ENCODE measurements at places on chromosomes 5 and 9.

DNA sequence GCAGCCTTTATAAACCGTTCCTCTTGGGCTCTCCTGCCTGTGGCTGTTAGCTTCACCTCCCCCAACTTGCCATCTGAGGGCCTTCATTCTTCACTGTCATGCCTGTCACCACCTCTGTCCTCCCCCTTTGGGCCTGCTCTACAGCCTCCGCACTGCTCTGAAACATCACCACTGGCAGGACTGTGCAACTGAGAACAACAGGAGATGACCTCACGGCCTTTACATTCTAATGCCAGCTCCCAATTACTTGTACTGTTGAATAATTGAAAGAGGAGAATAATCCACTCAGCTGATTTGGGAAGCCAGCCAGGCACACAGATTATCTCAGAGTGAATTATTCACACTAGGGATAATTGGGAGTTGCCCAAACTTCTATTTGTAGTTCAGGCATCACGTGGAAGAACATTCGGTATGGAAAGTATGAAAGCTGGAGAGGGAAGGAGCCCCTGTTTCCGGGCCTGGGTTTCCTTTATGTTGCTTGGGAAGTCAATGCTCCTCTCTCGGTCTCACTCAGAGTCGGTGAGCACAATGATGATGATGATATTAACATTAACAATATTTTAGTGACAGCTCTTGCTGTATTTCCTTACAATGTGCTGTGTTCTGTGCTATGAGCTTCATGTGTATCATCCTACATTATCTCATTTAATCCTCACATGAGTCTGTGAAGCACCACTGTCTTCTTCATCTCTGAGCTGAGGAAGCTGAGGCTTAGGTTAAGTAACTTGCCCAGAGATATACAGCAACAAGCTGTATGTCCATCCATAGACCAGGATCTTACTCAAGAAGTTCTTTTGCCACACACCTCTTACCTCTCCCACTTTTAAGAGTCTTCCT lies 99.3 kb upstream of the LRRTM2 start:
- DNase-seq: peak; percentile 73

DNA sequence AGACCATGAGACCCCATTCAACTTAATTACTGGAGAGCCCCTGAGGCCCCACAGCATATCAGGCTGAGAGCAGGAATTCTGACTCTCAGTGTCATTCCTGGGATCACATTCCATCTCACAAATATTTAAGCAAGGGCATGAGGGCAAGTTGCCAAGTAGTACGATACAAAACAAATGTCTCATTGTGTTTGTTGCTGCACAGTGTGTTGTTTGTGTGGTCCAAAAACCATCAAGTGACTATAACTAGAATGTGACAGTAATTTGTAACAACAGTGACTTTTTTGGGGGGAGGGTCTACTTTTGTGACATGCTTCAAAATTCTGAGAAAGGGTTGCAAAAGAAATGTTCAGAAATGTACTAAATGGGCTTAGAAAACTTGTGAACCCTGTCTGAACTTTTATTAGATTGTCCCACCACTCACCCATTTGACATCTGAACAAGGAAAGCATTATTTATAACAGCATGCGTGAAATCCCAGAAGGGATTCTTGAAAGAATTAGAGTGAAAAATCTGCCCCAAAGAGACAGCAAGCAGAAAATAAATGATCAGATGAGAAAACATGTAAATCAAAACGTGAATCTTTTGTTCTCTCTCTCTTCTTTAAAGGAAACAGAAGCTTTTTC lies 347.0 kb downstream of the NTRK2 start:
- no peak for DNase-seq

DNA sequence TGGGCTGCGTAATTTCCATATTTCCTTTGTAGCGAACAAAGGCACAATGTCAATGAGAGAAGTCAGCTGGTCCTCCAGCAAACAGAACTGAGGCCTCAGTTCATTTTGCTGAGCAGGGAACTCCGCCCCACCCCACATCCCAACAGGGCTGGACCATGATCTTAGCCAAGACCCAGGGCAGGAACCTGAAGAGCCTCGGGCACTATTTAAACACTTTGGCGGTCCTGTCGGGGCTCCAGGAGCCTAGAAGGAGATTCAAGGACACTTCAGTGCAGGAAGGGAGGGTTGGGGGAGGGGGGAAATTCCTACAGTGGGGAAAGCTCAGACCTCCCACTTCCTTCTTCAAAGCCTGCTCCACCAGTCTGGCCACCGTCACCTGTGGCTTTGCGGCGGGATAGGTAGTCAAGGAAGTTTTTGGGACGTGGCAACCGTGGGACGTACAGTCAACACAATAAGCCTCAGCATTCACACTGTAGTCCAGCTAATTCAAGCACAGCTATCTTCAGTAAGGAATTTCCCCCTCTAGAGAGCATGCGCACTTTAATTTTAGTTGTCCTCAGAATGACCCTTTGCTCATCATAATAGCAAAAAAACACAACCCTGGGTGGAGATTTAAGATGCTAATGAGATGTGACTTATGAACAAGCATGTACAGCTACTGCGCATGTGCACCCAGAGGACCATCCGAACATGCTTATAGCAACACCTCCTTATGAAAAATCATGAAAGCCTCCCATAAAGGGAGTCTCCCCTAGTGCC lies 30.9 kb downstream of the S1PR3 start:
- DNase-seq: no peak

DNA sequence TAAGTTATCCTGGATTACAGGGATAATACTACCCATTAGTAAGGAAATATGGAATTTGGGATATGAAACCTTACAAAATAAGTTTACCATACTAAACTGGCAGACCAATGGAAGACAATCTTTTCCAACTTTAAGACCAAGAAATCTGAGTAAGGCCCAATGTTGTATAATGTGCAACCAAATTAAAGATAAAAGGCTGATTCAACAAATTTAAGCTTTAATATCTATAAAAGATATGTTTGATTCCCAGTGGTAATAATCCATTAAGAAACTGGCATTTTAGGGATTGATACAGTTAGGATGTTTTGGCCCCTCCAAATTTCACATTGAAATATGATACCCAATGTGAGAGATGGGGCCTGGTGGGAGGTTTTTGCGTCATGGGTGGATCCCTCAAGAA lies 66.6 kb downstream of the DROSHA start:
- DNase-seq: no peak

DNA sequence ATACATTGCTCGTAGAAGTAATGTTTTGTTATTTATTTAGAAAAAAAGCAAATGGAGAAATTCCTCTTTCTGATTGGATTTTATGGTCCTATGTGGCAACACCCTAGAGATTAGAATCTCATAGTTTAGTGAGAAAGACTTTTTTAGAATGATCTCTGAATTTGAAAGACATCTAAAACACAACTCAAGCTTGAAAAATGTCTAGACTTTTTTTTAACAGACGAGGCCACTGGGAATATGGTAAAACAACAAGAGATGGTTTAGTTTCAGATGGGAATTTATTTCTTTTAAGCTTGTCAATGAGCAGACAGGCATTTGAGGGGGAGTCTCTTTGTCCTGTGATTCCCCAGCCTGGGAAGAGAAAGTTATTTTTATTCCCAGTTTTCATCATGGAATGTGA lies 122.1 kb downstream of the NTRK2 start:
- DNase-seq: no peak

GRCh38 chr5:123112196-123112595 lies 23.2 kb downstream of the PRDM6 start:
- peak; percentile 9 for DNase-seq

DNA sequence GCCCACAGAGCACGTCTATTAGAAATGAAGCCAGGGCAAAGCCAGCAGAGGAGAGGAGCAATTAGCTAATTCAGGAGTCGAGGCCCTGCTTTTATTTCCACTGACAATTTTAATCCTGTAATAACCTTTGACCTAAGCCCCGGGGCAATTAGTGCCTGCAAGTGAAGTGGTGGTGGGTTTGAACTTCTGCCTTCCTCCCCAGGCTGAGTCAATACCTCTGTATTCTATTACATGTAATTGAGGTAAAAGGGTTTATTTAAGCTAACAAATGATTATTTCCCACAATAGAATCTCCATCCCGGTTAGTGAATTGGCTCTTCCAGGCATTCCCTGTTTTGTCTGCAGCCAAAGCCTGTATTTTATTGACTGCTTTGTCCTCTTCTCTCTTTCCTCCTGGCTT lies 49.9 kb downstream of the FGF18 start:
- peak; percentile 83 for DNase-seq

- peak; percentile 22 for DNase-seq
Measured at GRCh38 chr5:122077366-122078115, 518 bp downstream of the LOX start.

- no peak for DNase-seq
Measured at GRCh38 chr9:128611600-128612394, 44.9 kb downstream of the DYNC2I2 start.

DNA sequence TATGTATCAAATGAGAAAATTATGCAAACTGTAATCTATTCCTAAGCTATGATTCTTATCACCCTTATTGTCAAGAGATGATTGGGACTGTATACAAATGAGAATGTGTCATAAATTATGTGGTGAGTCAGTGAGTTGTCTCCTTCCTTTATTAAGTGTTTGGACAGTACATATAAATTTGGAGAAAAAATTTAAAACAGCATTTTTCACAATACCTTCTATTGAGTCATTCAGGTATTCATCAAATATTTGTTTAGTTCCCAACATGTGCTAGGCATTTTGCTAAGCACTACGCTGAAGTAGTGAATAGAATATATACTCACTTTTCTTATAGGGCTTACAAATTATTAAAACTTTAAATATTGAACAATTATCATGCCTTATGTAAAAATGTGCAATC lies 36.3 kb upstream of the PTPRD start:
- DNase-seq: no peak

GRCh38 chr9:19517202-19517942 lies 108.6 kb downstream of the ACER2 start:
- peak; percentile 26 for DNase-seq

DNA sequence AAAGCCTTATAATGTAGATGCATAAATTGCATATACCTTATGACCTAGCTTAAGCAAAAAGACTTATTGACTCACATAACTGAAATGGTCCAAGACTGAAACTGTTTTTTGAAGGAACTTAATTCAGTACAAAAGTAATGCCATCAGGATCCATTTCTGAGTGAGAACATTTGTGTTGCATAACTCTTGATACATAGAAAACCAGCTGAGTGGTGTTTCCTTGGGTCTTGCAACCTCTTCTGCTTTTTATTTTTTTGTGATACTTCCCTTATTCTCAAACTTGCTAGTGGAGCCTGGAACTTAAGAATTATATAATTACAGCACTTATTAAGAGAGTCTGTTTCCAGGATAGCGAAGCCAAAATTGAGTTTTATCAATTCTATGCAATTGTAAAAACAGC lies 272.0 kb downstream of the MAN2A1 start:
- DNase-seq: no peak

DNA sequence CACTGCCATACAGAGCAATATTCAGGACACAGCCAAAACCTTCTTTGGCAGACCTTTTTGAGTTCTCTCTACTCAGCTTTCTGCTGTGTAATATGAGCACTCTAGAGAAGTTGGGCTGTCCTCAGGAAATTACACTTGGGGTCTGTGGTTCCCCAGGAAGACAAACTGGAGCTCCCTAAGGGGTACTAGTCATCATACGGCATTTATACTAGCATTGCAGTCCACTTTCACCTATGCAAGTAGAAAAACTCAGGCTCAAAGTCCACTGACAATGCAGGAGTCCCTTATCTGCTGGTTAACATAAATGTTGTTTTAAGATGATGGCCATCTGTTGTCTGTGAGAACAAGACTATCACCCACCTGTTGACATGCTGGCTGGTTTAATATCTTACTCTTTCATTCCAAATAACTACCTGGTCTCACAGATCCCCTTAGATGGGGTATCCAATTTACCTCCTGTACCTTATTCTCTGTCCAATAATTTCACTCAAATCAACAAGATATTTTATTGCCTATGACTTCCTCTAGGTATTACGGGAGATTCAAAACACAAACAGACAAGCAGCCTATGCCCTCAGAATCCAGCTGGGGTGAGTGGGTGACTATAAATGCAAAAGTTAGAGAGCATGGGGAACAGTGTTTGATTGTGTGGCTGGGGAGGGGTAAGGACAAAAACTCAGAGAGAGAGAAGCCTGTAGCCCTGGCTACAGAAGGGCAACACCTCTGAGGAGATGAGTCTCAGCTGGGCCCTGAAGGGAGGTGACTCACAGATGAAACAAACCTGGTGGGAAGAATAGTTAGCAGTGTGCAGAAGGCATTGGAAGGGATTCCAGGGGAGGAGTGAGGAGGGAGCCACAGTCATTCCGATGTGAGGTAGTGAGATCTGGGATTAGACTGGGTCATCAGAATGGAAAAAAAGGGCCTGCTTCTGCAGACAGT lies 10.2 kb downstream of the DOCK8 start:
- no peak for DNase-seq

- no peak for DNase-seq
Measured at GRCh38 chr5:128007939-128008338, 75.6 kb upstream of the SLC12A2 start.

DNA sequence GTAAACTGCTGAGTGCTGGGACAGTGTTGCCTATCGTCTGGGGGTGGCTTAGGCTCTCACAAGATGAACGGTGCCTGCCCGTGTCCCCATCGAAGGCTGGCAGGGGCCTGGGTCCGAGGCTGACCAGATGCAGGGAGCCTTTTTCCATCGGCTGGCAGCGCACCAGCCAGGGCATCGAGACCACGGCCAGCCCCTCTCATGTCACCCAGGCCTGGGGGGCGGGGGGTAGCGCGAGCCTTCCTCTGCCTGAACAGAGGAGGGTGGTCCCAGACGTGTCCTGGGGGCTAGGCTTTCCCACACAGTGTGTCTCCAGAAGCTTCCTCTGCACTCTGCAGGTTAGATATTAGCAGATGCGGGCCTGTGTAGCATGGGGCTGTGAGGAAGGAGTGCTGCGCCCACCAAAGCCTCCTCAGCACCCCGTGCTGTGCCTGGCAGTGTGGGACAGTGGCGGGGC lies 17.3 kb downstream of the FGD3 start:
- no peak for DNase-seq

DNA sequence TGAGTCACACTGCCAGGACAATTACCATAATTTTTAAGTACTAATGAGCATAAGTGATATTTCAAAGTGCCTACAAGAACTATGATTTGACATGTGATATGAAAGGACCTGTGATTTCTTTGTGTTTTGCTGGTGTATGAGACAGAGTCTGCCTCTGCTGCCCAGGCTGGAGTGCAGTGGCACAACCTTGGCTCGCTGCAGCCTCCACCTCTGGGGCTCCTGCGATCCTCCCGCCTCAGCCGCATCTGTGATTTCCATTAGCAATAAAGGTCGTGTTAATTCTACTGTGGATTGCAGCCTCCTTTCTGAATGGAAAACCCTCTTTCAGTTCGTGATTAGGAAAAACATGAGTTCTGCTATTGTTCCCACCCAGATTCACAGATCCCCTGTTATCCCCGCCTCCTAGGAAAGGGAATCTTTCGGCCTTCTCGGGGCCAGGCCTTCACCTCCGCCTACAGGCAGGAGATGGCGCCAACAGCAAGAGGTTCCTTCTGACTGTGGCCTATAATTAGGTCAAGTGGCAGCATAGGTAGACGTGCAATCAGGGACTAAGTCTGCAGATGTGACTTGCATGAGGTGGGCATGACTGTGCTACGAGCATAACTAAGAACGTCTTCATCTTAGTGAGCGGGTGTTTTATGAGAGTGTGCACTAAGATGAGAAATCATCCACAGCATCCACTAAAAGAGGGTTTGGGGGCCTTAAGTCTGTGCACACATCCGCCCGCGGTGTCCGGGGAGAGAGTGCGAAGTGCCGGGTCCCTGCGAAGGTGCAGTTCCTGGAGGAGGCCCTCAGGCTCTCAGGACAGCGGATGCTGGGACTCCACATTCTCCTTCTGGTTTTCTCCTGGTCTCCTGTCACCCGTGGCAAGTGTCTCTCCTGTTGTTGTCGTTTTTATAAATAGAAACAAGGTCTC lies 23.1 kb downstream of the TRIM7 start:
- DNase-seq: no peak

Measured in NCI-H2081 (cell line).